NCI-H1417 (cell line): ENCODE measurements at places on chromosomes 4 and X.
A peak's percentile ranks its signal among the peaks of the same experiment; 100 is the strongest.

- no peak for DNase-seq
Observed at GRCh38 chr4:156958276-156959074, 13.1 kb downstream of the PDGFC start.

GRCh38 chr4:182916483-182917181 lies 554 bp downstream of the DCTD start:
- peak; percentile 10 for DNase-seq

DNA sequence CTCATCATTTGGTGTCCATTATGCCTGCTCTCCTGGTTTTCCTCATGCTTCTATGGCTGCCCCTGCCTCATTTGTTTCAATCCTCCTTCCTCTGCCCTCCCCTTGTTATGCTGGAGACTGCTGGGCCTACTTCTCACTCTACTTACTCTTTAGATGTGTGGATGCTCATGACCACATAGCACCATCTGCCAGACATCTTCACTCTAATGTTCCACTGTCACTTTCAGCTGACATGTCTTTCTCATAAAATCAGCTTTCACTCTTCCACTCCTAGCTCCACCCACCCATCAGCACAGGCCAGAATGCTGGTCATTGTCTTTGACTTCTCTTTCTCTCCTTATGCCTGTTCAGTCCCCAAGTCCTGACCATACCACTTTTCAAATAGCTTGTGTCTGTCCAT lies 86.8 kb downstream of the REPS2 start:
- no peak for DNase-seq

GRCh38 chrX:110173192-110174175 lies 144.4 kb downstream of the AMMECR1 start:
- DNase-seq: no peak

DNA sequence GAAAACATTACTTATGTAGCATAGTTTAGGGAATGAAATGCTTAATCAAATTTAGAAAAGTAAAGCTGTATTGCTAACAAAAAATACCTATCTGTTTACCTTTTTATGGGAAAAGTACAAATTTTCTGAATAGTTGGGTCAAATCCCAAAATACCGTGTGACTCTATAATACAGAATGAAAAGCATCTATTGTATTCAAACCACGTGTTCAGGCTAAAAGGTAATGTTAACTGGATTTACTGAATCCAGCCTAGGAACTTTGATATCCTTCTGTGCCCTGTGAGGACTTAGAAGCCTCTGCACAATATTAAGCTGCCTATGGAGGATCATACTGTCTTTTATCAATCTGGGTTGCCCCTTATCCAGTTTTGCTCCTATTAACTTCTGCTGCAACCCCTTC lies 36.3 kb upstream of the AGA start:
- DNase-seq: no peak

- no peak for DNase-seq
Observed at GRCh38 chr4:90209922-90210321, 82.7 kb downstream of the CCSER1 start.

DNA sequence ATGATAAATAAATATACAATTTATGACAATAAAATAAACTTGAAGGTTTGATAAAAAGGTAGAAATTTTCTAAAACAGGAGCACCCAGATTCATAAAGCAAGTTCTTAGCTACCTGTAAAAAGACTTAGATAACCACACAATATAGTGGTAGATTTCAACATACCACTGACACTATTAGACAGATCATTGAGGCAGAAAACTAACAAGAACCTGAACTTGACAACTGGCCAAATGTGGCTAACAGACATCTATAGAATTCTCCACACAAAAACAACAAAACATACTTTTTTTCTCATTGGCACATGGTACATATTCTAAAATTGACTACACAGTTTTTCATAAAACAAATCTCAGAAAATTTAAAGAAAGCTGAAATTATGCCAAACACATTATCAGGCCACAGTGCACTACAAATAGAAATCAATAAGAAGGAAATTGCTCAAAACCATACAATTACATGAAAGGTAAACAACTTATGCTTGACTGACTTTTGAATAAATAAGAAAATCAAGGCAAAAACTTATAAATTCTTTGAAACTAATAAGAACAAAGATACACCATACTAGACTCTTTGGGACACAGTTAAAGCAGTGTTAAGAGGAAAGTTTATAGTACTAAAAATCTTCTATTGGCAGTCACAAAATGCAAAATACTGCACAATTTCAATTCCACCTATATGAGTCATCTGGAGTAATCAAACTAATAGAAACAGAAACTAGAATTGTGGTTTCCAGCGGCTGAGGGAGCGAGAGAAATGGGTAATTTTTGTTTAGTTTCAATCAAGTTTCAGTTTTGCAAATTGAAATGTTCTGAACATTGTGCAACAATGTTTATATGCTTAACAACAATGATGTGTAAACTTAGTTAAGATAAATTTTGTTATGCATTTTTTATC lies 925.6 kb downstream of the SH3BGRL start:
- DNase-seq: no peak

GRCh38 chrX:48937054-48937907 lies 18.5 kb upstream of the PIM2 start:
- no peak for DNase-seq

DNA sequence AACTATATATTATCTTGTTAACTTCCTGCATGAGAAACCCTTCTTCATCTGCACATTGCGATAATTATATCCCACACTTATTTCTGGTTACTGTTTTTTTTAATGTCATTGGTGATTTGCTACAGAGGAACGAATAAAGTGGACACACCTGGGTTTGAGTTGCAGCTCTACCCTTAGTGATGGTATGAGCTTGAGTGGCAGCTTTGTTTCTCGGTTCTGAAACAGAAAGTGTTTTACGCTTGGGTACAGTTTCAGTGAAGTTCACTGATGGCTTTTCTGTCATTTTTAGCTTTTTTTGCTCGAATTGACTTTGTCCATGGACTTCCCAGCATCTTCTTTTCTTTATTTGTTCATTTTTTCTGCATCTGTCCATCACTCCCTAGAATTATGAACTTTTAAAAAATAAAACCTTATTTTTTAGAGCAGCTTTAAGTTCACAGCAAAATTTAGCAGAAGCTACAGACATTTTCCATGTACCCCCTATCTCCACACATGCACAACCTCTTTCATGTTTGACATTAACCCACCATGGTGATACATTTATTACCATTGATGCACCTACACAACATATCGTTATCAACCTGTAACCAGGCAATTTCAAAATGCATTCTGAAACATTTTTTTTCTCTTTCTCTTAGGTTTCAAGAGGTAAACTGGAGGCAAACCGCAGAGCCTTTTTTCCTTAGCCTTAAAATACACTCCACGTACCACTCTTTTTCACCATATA lies 1041.6 kb upstream of the PRKX start:
- no peak for DNase-seq

- DNase-seq: no peak
Observed at GRCh38 chr4:182194091-182194824, 48.9 kb upstream of the TENM3 start.

GRCh38 chr4:53103481-53103880 lies 241.4 kb downstream of the RASL11B start:
- no peak for DNase-seq

DNA sequence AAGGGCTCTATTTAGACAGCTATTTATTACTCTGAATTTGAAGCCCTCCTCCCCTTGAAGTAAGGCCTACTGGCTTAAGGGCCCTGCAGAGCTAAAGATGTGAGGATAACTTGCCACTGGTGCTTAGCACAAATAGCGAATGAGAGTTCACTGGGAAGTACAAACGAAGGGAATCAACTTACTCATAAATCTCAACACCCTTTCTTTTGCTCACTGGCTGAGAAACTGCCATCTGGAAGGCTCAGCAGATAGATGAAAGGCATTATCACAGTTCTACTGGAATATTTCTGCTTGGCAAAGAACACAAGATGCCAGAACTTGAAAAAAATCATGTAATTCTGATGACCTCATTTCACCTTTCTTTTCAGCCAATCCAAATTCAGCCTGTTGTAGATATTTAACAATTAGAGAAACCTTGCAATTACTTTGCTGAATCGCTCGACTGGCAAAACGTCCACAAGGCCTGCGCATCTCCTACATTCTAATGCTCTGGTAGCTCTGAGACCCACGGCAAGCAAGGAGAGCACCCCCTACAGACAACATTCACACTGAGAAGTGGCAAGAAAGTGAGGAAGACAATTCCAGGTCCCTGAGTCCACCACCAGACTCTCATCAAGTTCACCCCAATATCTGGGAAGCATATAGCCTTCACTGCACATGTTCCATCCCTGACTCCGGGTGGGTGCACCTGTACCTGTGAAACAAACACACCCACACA lies 27.5 kb downstream of the TSPAN5 start:
- no peak for DNase-seq

- DNase-seq: no peak
Observed at GRCh38 chrX:101655534-101655933, 4.1 kb downstream of the ARMCX2 start.

DNA sequence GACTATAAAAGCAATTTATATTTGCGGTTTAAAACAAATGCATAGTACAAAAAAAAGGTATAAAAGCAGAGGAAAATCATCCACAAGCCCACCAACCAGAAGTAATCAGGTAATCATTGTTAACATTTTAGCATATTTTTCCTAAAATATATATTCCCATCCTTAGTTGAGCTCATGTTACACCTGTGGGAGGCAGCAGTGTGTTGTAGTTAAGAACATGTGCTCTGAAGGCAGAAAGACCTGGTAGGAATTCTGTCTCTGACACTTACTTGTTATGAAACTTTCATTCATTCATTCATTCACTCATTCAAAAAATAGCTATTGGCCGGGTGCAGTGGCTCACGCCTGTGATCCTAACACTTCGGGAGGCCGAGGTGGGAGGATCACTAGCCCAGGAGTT lies 15.4 kb upstream of the CDKL5 start:
- DNase-seq: peak; percentile 3

DNA sequence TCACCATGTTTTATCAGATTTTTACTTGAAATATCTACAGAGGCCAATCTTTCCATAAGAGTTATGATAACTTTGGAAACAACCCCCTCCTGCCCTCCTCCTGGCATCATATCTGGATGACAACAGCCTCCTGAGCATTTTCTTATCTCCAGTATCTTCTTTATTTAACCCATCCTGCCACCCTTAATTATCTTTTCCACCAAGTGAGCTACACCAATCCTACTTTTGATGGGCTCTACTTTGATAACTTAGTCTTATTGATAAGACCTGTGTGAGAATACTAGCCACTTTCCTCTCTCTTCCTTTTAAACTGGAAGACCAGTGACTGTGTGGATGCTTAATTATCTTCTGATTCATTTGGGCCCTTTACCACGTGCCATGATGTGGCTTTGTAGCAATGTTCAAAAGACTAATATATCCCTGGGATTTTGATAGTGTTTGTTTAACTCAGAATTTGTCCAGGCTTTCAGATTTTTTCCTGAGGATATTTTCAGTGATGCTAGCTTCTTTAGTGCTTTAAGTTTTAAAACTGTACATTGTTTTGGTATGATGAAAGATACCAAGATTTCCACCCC lies 330.1 kb upstream of the GIMD1 start:
- no peak for DNase-seq

- no peak for DNase-seq
Observed at GRCh38 chr4:37885496-37885895, 5.4 kb upstream of the TBC1D1 start.

GRCh38 chr4:1615786-1616556 lies 68.1 kb downstream of the FAM53A start:
- no peak for DNase-seq
